T follicular helper cell (primary cell): ENCODE measurements at places on chromosomes 6 and 20.

DNA sequence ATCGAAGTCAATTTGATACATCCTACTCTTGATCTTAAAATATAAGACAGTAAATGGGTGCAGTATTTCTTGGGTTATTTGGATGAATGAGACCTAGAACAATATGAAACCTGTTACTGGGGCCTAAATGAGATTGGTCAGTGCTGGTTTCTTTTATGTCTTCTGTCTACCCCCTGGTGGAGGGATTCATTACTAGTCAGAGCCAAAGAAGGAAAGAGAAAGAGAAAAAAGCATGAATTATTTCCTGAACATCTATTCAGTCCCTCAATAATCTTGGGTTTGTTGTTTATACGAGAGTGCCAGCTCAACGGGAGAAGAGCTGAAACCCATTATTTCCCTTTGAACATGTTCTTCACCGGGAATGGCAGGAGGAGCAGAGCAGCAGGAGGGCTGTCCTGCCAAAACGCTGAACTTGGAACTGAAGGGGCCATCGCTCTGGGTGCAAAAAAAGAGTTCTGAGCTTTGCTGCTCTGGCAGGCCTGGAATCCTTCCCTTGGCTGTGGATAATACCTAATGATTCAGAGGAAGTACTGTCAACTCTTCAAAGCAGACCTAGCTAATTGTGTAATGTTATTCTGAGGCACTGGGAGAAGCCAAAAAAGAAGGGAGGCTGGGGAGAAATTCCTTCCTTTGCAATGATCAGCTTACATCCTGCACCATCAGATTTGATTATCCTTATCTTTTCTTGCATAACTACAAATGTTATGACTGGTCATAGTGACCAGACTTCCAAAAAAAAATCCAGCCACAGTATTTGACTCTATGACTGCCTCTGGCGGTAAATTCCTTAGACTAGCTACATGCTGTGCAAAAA, 72.0 kb downstream of the BLOC1S5 start:
- no peak for DNase-seq

DNA sequence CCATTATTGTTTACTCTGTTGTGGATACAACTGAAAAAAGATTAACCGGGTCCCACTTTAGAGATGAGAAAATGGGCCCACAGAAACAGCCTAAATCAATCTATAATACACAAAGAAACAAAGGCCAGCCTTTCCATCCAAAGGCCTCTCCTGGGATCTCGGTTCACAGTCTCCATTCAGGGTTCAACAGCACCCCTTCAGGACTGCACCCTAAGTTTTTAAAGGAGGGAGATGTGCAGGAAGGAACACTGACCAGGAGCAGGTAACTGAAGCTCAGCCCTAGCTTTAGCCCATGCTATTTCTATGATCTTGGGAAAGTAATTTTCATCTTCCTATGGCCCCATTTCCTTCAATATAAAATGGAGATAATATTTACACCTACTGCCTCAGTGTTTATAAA, 147.7 kb downstream of the BTBD9 start:
- DNase-seq = no peak

DNA sequence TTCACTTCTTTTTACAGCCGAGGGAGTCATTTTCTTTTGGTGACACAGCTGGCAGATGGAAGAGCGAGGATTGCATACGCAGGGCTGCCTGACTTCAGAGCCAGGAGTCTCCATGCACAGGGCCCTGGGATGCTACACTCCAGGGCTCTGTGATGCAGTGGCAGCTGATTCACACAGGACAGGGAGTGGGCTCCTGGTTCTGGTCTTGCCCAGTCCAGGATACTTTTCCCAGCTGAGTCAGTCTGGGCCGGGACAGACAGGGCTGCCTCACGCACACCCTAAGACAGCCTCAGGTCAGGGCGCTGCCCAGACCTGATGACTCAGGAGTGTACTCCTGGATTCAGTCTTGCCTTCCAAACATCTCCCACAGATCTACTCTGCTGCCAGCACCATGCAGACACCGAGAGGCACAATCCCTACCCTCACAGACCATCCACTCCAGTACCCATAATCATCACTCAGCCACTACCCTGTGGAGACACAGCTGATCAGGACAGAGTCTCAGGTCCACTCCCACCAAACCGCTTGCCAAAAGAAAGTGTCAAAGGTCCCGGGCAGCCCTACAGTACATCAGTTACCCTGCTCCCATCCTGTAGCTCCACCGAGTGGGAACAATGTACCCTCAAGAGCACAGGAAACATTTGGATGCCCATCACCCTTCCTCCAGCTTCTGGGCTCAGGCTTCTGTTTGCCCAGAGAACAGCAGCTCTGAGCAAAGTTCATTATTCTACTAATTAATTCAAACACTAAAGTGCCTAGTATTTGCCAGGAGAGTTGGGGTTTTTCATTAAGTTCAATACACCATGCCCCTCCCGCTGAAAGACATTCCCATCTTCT, 11.5 kb downstream of the SDC4 start:
- no peak for DNase-seq

GRCh38 chr6:51842061-51842803, 245.2 kb downstream of the PKHD1 start:
- DNase-seq = no peak

DNA sequence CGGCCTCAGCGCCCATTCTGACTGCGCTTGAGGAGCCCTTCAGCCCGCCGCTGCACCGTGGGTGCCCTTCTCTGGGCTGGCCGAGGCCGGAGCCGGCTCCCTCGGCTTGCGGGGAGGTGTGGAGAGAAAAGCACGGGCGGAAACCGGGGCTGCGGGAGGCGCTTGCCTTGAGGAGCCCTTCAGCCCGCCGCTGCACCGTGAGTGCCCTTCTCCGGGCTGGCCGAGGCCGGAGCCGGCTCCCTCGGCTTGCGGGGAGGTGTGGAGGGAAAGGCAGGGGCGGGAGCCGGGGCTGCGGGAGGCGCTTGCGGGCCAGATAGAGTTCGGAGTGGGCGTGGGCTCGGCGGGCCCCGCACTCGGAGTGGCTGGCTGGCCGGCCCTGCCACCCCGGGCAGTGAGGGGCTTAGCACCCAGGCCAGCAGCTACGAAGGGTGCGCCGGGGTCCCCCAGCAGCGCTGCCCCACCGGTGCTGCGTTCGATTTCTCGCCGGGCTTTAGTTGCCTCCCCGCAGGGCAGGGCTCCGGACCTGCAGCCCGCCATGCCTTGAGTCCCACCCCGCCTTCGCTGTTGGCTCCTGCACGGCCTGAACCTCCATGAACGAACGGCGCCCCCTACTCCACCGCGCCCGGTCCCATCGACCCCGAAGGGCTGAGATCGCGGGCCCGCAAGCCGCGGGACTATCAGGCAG, 45.7 kb upstream of the MCUR1 start:
- DNase-seq = no peak

DNA sequence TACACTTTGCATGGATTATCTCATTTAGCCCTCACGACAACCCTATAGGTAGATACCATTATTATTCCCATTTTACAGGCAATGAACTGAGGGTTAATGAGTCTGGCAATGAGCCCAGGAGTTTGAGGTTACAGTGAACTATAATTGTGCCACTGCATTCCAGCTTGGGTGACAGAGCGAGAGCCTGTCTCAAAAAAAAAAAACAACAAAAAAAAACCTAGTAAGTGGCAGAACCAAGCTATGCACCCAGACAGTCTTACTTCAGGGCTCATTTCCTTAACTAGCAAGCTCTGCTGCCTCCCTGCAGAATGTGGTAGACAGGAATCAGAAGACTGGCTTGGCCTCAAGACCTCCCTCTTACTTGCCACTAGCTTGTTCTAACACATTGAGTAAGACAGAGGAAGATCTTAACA, 71.9 kb upstream of the RREB1 start:
- DNase-seq = no peak

- DNase-seq = no peak
Observed at GRCh38 chr6:166588691-166589336, 2.3 kb upstream of the RAMACL start.

GRCh38 chr6:106087548-106088325, 1.6 kb downstream of the PRDM1 start:
- no peak for DNase-seq

DNA sequence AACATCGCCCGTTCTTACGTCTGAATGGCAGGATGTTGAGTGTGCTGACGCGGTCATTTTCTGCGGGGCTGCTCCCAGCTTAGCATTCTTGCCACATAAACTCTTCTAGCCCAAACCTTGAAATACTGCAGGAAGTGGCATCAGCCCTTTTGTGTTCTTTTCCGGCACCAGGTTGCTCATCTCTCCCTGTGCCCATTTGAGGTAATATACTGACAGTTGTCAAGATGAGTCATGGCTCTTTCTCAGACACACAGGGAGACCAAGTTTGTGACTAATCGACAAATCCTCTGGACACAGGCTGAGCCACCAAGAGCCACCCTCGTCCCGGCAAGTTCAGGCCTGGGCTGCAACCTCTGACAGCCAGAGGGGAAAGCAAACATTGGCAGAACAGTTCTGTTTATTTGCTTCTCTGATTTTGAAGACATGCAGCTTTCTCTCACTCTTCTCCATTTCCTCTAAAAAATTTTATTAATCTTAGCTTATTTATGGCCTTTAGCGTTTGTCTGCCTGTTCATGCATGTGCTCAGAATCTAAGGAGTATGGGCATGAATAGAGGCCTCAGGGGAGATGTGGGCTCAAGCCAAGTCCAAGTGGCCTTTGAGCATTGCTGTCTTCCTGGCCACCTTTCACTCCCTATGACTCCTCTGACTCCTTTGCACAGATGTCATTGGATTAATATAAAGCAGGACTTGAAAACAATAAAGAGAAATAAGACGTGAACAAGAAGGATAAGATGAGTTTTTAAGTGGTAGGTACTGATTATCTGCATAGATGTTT, 328.2 kb upstream of the JAG1 start:
- DNase-seq = no peak

GRCh38 chr6:126156973-126157372, 170.6 kb downstream of the TRMT11 start:
- DNase-seq = no peak

GRCh38 chr20:3843490-3843889, 3.1 kb upstream of the MAVS start:
- DNase-seq = no peak

GRCh38 chr20:8335495-8336195, 203.6 kb downstream of the PLCB1 start:
- DNase-seq = no peak

DNA sequence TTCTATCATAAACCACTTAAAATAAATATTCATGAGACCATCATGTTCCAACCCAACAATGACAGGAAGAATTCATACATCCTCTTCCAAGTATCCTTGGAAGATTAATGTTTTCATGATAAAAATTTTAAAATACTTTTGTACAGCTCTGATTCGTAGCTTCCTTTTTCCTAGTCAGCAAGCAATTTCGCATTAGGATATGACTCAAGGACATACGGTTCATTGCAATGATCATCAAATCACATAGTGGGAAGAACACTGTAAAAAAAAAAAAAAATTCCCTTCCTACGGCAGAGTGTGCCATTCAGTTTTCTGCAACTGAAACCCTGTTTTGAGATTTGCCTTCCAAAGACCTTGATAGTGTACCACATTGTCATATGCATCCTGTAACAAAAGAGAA, 35.3 kb upstream of the GFOD1 start:
- no peak for DNase-seq

DNA sequence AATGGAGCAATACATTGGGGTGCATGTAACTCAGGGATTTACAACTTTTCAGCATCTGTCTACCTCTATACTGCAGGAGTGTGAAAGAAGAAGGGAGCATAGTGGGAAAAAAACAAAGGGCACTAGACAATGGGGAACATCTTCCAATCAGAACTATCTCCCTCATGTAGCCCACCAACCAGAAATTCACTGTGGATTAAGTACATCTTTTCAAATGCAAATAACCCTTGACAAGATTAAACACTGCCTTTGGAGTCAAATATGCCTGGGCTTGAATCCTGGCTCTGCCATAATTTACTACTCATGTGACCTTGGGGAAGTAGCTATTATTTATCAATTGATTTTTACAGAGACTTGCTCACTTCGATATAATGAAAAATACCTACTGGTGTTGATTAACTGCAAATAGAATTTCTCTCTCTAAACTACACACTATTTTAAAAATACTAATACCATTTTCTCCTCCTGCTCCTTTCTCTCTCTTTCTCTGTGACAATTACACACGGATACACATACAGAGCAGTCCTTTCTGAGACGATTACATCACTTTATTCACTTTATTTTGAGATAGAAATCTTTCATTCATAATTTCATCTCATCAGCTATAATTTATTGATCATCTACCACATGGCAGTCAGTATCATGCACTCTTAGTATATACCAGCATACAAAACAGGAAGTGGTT, 783.7 kb downstream of the FRK start:
- DNase-seq = no peak

DNA sequence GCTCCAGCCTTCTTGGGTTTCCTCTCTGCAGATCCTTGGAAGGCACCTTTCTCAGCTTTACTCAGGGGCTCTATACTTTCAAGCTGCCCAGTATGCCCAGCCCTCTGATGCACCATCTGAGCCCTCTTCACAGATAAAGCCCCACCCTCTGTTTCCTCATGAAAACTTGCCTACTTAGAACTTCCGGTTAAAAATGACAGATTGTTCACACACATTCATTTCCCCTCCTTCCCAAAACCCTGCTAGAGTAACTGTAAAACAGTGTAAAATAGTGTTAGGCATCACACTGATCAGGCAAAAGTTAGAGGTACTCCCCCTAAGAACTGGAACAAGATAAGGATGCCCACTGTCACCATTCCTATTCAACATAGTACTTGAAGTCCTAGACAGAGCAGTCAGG, 14.0 kb upstream of the GCM1 start:
- DNase-seq = no peak

- DNase-seq = no peak
Observed at GRCh38 chr6:118935978-118936703, 1.2 kb upstream of the MCM9 start.

DNA sequence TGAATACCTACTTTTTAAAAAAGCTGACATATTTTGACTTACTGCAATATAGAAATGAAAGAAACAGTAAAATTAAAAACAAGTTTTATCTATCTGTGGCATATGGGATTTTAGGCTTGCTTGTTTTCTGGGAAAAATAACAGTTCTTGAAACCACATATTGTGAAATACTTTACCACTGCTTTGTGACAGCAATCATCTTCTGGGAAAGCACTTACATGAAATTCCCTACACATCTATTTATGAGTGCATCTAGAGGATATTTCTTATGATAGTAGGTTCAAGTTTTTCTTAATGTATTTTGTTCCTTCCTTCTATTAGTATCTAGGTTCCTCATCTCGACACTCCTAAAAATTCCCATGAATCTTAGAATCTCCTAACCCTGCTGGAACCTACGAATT, 75.2 kb downstream of the STXBP5 start:
- no peak for DNase-seq
